NCI-H460 (cell line): ENCODE measurements at places on chromosomes 7 and 10. TPM values are rescaled to one million over a fixed set of nuclear protein-coding genes. Genes with fewer than 3 reads are reported as not detected.

The EPO gene
- not detected in 2 replicates for total RNA-seq

DNA sequence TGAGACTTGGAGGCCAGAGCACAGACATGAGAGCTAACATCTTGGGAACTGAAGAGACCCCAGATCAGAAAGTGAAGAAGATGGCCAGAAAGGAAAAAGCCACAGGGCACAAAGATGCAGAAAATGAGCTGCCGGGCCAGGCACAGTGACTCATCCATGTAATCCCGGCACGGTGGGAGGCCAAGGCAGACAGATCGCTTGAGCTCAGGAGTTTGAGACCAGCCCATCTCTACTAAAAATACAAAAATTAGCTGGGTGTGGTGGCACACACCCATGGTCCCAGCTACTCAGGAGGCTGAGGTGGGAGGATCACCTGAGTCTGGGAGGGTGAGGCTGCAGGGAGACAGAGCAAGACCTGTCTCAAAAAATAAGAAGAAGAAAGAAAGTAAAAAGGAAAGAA, 81.4 kb upstream of the MGMT start:
- no peak for DNase-seq

DNA sequence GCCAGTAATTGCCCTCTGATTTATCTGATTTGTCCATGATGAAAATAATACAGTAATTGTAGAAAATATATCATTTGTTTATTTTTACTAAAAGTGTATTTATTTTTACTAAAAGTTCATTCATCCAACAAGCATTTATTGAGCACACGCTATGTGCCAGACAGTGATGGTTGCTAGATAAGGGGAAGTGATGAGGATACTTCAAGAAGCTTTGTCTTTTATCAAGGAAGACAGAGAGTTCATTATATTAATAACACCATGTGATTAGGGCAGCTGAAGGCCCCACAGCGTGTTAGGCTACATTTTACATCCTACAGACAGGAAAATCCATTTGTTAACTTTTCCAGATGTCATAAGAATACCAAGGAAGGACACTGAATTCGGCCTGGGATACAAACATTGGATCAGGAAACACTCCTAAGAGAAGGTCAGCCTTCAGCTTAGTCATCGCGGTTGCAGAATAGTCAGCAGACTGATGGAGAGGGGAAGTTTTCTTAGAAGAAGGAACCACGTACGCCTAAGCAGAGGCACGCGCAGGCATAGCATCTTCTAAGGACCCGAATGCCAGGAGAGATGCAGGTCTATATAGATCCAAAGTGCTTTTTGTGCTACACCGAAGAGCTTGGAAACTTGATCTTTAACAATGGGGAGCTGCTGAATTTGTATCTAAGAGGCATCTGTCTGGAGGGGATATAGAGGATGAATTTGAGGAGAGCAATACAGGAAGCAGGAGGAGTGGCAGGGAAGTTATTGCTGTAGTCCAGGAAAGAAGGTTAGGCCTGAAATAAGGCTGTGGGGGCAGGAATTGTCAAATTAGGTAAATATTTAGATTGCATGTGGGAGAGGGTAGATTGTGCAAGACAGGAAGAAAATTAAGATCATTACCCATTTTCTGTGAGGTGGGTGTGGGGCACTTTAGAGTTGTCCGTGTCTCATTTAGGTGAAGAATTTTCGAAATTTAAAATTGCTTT, 85.7 kb downstream of the LRGUK start:
- DNase-seq: no peak

DNA sequence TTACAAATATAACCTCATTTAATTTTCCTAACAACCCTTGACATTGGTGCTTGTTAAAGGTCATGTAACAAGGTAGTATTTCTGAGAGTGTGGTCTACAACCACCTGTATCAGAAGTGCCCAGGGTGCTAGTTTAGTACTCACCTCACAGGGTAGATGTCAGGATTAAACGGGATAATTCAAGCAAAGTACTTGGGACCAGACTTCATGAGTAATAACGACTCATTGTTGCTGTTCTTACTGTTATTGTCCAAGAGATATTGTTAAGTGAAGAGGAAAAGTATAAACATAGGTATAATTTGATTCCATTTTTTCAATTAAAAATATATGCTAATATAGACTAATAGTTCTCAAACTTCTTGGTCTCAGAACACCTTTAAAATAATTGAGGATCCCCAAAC, 179.3 kb downstream of the WNT2 start:
- no peak for DNase-seq
